Central memory CD4-positive, alpha-beta T cell (primary cell): ENCODE measurements at places on chromosomes 12 and 14.

DNA sequence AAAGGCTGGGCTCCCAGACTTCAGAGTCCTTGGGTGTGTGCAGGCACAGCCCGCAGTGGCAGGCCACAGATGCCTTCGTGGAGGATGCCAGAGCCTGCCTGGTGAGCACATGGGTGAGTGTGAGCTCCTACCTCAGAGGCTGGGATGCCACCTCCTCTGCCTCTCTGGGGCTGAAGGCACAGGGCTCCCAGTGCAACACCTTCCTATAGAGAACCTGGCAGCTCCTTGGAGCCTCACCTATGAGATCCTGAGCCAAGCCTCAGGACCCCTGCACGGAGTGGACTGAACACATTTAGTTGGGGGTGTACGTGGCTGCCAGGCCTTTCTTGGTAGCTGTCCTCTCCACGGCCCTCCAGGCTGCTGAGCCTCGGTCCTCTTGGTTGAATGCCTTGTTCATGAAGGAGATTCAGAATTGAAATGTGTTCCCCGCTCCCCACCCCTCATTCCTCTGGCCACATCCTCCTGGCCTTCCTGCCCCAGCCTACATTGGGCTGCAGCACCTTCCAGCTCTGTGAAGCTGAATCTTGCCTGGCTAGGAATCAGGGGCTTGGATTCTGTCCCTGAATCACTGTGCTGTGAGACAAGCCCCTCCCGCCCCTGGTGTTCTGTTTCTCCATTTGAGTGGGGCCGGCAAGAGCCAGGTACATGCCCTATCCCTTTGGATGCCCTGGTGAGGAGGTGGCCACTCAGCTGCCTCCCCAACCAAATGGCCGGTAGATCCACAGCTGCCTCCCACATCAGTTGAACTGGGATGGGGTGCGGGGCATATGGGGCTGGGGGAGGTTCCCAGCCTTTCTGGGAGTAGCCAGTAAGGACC lies 38.7 kb upstream of the TRAF3 start:
- no peak for DNase-seq

GRCh38 chr12:32365473-32366064 lies 33.8 kb upstream of the FGD4 start:
- peak; percentile 21 for DNase-seq

DNA sequence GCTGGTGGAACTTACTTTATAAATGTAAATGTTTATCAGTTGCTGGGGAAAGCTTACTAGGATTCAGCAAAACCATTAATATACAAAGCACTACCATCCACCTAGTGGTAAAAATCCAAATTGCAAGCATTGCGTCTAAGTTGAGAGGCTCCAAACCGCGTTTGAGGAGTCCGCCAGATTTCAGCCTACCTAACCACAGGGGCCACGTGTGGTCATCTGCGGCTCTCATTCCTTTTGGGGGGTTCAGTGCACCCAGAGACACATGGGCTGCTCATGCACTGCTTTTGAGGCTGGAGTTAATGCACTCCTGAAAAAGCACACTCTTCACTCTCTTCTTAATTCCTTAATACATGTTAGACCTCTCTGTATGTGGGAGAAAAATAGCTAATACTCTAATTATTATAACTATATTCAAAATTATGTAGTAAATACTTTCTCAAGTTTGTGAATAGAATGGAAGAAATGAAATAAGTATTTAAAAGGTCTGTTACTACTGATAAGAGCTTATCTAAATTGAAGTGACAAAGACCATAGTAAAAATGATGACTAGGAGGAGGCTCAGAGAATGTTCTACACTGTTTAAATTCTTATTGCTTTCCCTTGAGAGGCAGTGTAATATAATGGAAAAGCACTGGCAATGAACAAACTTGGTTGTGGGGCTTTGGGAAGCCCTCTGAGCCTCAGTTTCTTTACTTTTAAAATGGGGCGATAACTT lies 41.4 kb upstream of the MANSC4 start:
- DNase-seq: peak; percentile 37

DNA sequence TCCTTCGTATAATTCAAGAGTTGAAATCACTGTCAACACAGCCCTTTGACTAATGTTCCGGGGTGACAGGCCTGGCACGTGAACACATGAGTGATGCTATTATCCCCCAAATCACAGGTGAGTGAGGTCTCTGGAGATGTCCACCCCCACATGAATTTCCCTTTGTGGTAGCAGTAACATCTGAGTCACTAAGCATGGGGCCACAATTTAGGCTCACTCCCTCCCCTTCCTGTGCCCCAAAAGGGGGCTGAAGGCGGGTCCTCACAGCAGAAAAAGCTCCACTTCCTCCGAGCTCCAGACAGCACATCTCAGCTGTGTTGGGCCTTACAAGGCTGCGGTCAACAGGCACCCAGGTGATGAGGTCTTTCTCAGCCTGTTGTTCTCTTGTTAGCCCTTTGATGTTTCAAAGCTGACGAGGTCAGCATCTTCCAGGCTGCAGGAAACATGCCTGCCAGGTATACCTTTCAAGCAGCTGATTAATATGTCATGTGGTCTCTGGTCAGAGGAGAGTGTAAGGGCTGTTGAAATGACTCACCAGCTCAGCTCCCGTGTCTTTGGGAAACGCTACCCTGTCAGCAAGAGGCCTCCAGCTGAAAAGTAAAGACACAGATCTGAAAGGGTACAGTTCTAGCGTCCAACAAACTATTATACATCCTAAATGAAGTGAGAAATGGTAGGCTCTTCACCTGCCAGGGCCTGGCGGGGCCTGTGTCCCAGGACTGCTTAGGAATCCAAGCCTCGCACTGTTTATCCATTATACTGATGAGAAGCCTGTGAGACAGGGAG lies 107.3 kb downstream of the ZFP36L1 start:
- DNase-seq: peak; percentile 92

GRCh38 chr12:64793610-64794009 lies 30.8 kb upstream of the TBC1D30 start:
- DNase-seq: no peak

DNA sequence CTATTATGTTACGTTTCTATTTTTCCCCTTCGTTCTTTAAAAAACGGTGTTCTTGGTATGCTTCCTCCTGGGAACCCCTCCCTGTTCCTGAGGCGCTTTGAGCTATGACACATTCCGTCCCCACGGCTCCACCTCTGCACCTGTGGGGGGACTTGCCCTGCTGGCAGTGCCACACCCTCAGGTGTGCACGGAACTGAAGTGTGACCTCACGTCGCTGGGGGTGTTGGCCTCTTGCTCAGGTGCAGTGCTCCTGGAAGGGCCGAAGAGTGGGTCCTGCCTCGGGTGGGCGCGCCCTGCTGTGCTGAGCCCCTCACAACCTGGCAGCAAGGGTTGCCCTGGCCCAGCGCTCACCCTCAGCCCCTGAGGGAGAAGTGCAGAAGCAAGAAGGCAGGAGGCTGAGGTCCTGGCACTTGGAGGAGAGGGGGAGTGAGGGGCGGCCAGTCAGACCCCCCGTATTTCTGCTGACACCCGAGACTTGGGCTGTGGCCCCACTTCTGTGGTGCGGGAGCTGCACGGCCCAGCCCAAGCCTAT lies 4.9 kb downstream of the AMN start:
- DNase-seq: no peak

- no peak for DNase-seq
Measured at GRCh38 chr12:42140901-42141300, 3.8 kb downstream of the GXYLT1 start.

DNA sequence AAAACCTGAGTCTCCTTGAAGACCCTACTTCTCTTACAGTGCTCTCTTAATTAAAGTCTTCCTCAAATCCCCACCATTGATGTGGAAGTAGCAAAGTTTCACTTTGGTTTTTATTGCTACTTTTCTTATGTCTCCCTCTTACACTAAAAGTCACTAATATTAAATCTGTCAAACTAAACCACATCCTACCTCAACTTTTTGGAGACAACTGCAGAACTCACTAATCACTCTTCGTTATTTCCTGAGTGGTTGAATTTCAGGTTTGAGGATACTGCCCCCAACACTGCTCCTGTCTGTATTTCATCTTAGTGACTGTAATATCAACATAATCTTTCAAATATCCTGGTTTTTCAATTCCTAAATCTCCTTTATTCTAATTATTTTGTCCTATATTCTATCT lies 213.0 kb upstream of the PDE3A start:
- no peak for DNase-seq

DNA sequence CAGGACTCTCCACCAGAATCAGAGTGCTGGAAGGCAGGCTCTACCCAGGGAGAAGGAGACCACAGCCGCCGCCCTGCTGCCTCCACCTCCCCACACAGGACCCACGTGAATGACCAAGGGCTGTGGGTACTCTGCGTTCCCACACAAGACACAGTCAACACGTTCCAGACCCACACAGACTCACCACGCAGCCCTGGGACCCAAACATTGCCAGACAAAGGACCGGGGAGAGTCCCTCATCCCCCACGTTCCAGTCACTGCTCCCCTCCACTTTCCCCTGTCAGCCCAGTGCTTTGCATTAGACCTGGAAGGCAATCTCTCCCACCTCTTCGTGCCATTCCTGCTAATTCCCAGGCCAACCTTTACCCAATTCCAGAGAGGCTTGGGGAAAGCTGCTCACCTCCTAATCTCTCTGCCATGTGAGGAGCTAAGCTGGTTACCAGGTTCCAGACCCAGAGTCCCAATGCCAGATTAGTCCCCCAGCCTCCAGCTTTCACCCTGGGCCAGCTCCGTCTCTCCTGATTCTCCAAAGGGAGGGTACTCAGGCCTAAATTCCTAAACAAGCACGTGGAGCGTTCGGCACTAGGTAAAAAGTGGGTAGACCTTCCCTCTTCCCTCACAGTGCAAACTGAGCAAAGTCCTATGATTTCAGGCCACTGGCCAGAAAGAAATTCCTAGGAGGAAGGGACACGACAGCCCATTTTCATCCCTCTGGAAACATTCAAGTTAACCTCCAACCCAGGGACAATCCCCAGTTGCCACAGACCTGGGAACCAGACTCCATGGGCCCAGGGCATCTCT lies 4.9 kb downstream of the SLC6A13 start:
- DNase-seq: no peak

DNA sequence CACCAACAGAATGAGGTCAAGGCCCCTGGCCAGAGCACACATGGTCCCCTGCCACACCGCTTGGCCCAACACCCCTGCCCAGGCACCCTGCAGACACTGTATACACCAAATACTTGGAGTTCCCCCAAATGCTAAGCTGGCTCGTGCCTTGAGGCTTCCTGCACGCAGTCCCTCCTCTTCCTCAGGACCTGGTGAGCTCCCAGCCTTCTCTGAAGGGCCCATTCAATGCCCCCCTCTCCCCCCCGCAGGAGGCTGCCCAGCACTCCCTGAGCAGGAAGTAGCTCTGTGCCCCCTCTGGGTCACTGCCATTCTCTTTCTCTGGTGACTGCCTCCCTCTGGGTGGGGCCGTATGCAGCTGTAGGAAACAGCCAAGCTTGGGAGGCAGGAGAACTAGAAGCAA lies 75.3 kb downstream of the ITPK1 start:
- DNase-seq: no peak

DNA sequence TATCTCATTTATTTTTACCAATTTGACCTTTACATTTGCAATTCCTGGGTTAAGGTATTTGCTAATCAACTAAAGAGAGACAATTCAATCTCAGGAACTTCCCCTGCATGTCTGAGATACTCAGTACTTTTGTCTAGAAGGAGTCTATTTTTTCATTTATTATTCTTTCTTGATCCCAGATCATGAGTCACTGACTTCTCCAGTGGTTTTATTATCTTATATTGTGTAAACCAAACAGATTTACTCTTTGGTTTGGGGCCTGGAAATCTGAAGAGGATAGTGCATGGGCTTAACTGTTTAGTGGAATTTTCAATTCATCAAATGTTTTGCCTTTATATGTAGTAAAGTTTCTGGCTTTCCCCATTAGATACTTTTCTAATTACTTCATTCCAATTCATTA lies 185.4 kb downstream of the ALG10B start:
- DNase-seq: no peak

DNA sequence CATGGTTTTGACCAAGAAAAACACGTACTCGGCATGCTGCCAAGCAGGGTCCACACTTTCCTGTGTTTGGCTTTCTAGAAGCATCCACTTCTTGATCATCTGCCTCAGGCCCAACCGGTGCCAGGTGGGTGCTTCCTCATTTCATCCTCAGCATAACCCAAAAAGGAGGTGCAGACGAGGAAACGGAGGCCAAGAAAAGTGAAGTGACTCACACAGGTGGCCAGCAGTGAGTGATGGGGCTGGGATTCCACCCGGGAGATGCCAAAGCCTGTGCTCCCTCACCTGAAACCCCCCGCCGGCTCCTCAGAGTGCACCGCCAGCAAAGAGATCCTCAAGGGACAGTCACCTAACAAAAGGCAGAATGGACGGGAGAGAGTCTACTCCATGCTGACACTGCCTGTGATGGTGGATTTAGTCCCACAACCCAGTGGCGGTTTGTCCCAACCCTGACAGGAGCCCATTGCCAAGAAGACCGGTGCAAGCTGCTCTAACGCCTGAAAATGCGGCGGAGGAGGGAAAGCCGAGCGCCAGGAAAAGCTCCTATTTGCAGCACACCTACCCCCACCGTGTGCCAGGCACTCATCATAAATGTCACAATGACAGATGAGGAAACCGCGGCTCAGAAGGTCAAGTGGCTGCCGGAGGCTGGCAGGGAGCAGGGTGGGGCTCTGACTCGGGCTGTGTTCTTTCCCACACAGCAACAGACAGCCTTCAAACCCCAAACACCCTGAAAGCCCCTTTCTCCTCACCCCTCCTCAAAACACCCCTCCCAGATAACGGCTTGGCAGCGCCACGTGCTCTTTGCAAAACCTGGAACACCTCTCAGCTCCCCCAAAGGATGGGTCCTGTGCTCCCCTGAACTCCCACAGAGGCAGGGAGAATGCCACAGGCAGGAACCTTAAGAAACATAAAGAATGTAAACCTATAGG lies 18.8 kb downstream of the BCL11B start:
- peak; percentile 73 for DNase-seq

GRCh38 chr12:50625029-50625925 lies 120.5 kb downstream of the DIP2B start:
- DNase-seq: no peak

- DNase-seq: no peak
Measured at GRCh38 chr14:105260959-105261358, 12.6 kb downstream of the BTBD6 start.
